ENCODE measurements at places on chromosomes 4 and X. TPM values are rescaled to one million over a fixed set of nuclear protein-coding genes. Genes with fewer than 3 reads are reported as not detected.

Gene PRDM8
- 5.3 TPM for total RNA-seq

Gene HS3ST1
- total RNA-seq, result 0.21 TPM

Gene SOWAHB
- total RNA-seq, result 4.0 TPM

Gene PNMA5
- not detected for total RNA-seq

Gene SORBS2
- total RNA-seq, result 8.4 TPM

Gene GRIA3
- total RNA-seq, result not detected

Gene CFAP99
- total RNA-seq, result 0.33 TPM

Gene SLC26A1
- total RNA-seq, result 1.8 TPM

Gene NALF2
- 1.5 TPM for total RNA-seq

Gene TBC1D25
- total RNA-seq, result 29.4 TPM

Gene ACSL4
- total RNA-seq, result 55.2 TPM

Gene PTTG2
- total RNA-seq, result not detected

Gene NMU
- 0.54 TPM for total RNA-seq

Gene GABRG1
- total RNA-seq, result not detected

Gene FREM3
- total RNA-seq, result not detected

Gene FTHL17
- total RNA-seq, result not detected

Gene SPIN2A
- 1.3 TPM for total RNA-seq

Gene TSPAN6
- 7.2 TPM for total RNA-seq

Gene PNMA6F
- total RNA-seq, result not detected

Gene GLUD2
- 0.33 TPM for total RNA-seq

Gene FAT4
- 11.8 TPM for total RNA-seq

Gene HELT
- total RNA-seq, result not detected

Gene EPHA5
- 1.9 TPM for total RNA-seq

Gene USP26
- not detected for total RNA-seq

Gene MGARP
- 2.3 TPM for total RNA-seq

Gene PRSS12
- 0.23 TPM for total RNA-seq

Gene FGFBP1
- total RNA-seq, result 0.39 TPM

Gene YY2
- 2.0 TPM for total RNA-seq

Gene TEX13A
- not detected for total RNA-seq

Gene CTAG2
- total RNA-seq, result not detected

Gene ADGRG4
- not detected for total RNA-seq

Gene WNK3
- not detected for total RNA-seq

Gene PITX2
- 0.44 TPM for total RNA-seq

Gene TASL
- not detected for total RNA-seq

Gene EREG
- 2.1 TPM for total RNA-seq

Gene SPRY1
- 77.8 TPM for total RNA-seq

Gene TCEAL6
- total RNA-seq, result not detected
